DMS79 treated with DMSO at 0.1 percent for 48 hours (cell line): ENCODE measurements at places on chromosomes 13 and 19.

GRCh38 chr13:18964942-18965341 lies 216.7 kb downstream of the TUBA3C start:
- no peak for DNase-seq

DNA sequence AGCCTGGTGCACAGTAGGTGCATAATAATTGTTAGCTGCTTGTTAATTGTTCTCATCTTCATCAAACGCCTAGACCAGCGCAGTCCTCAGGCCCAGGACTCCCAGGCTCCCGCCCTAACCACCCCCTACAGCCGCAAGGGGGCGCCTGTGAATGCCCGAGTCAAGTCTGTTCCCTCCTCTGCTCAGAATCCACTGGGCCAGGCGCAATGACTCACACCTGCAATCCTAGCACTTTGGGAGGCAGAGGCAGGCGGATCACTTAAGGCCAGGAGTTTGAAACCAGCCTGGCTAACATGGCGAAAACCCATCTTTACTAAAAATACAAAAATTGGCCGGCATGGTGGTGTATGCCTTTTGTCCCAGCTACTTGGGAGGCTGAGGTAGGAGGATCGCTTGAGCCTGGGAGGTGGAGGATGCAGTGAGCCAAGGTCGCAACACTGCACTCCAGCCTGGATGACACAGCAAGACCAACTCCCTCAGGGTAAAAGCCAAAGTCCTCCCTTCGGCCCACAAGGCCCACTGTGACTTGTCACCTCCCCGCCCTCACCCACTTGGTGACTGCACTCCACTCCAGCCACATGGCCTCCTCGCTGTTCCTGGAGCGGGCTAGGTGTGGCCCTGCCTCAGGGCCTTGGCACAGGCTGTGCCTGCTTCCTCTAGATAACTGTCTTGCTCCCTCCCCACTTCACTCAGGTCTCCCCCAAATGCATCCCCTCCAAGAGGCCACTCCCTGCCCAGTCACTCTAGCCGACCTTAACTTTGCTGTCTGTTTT lies 9.1 kb downstream of the ZNF653 start:
- DNase-seq = no peak

DNA sequence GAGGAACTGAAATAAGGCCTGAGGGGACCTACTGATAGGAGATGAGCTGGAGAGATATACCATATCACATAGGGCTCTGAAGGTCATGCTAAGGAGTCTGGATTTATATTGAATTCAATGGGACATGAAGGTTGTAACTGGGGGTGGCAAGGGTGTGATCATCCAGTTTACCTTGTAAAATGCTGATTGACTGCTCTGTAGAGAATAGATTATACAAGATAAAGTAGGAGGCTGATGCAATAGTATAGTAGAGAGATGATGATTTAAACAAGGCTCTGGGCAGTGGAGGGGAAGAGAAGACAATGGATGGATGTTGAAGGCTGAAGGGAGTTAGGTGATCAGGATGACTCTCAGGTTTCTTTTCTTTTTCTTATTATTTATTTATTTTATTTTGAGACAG lies 18.0 kb upstream of the PAN3 start:
- DNase-seq = no peak

GRCh38 chr13:60318186-60318585 lies 78.8 kb upstream of the TDRD3 start:
- no peak for DNase-seq

DNA sequence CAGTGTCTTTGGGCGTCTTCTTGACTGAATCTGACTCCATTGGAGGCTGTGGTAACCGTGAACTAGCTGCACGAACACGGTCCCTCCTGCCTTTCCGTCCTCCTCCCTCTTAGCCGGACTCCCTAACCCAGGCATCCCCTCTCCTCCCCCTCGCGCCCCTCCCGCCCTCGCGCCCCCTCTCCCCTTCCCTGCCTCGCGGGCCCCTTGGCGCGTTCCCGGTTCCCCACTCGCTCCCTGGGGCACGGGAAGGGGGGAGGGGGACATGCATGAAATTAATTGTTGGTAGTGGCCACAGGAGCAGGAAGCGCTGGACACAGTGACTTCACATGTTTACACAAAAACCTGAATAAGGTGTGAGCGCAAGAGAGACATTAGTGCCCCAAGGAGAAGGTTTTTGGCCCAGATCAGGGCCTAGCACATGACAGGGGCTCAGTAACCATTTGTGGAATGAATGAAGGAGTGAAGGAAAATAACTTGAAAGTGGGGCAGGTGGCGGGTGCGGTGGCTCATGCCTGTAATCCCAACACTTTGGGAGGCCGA lies 279 bp downstream of the DMRTC2 start:
- no peak for DNase-seq

GRCh38 chr13:109743706-109744453 lies 42.5 kb downstream of the IRS2 start:
- no peak for DNase-seq

GRCh38 chr13:72970301-72970880 lies 88.4 kb upstream of the KLF5 start:
- no peak for DNase-seq

GRCh38 chr13:21675095-21675991 lies 4.5 kb downstream of the FGF9 start:
- peak; percentile 38 for DNase-seq

DNA sequence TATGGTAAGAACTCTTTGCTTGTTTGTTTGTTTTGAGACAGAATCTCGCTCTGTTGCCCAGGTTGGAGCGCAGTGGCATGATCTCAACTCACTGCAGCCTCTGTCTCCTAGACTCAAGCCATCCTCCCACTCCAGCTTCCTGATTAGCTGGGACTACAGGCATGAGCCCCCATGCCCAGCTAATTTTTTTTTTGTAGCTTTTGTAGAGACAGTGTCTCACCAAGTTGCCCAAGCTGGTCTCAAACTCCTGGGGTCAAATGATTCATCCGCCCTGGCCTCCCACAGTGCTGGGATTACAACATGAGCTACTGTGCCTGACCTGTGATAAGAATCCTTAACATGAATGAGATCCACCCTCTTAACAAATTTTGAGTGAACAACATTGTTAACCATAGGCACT lies 183.9 kb upstream of the TSHZ3 start:
- DNase-seq = no peak

GRCh38 chr19:2517881-2518601 lies 42.1 kb downstream of the GADD45B start:
- no peak for DNase-seq

- DNase-seq = peak; percentile 9
Measured at GRCh38 chr19:50669302-50670101, 20.3 kb downstream of the C19orf81 start.

DNA sequence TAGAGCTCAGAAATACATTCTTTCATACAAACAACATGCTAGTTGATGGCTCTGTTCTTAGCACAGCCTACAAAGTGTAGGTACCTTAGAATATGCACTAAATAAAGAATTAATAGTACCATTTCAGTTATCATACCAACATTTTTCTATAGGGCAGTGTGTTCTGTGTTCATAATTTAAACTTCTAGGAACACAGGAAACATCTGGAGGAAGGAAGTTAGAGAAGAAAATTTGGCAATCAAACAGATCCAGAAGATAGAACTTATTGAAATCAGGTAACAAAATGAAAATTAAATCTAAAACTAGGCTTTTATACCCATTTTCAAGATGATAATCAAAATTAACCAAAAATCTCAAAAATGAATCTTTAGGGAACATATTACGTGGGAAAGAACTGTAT lies 527.5 kb downstream of the DCT start:
- DNase-seq = no peak

- DNase-seq = no peak
Measured at GRCh38 chr13:66402066-66402465, 828.1 kb downstream of the PCDH9 start.

- no peak for DNase-seq
Measured at GRCh38 chr13:24276861-24277260, 32.5 kb upstream of the C1QTNF9 start.

DNA sequence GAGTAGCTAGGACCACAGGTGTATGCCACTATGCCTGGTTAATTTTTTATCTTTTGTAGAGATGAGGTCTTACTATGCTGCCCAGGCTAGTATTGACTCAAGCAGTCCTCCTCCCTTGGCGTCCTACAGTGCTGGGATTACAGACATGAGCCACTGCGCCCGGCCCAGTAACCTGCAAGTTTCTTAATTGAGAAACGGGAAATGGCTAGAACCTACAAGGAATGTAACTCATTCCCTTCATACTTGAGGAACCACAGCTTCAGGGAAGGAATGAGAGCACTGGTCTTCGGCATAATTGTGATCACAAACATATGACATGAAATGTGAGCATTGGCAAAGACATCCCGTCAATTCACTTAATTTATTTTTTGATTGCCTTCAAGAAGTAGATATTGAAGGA lies 157.0 kb downstream of the KLF5 start:
- DNase-seq = no peak

DNA sequence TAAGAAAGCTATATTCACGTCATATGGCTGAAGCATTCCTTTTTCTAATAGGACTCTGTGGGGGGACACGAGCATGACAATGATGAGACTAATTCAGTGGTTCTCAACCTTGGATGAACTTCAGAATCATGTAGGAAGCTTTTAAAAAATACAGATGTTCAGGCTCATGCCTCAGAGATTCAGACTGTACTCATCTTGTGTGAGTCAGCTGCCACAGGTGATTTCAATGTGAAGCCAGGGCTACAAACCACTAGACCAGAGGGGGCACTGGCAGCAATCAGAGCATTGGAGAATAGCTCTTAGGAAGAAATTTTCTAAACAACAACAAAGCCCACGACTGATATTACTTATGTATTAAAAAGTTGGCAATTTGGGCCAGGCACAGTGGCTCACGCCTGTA lies 91.7 kb downstream of the SERP2 start:
- no peak for DNase-seq

DNA sequence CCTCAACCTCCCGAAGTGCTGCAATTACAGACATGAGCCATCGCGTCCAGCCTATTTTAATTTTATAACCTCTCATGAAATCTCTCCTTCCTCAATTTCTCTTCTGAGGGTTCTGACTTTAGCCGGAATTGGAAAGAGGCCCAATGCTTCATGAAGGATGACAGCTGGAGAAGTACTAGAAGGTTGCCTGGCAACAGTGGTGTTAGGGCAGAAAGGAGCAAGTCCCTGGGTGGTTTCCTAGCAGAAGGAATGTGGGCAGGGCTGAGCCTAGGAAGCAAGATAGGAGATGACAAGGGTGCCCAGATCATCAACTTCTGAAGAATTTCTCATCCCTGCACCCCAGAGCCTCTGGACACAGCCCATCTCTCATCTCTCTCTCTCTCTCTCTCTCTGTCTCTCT lies 25.8 kb downstream of the CACNG6 start:
- DNase-seq = peak; percentile 91

- peak; percentile 91 for DNase-seq
Measured at GRCh38 chr13:35499196-35499662, 22.7 kb upstream of the MAB21L1 start.

DNA sequence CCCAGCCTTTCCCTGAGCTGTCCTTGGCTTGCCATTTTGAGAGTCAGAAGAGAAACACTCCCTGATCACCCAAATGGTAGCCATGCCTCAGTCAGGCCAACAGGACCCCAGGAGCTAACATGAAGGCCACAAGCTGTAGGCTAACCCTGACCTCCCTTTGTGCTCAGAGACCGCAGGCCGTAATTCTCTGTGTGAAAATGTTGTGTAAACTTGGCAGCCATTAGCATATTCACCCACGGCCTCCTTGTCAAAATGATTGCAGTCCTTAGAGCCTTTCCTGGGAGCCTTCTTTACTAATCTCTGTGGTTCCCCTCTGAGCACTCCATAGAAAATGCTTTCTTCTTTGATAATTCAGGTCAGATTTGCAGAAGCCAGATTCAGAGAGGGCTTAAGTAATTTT lies 418.9 kb downstream of the COG6 start:
- no peak for DNase-seq

DNA sequence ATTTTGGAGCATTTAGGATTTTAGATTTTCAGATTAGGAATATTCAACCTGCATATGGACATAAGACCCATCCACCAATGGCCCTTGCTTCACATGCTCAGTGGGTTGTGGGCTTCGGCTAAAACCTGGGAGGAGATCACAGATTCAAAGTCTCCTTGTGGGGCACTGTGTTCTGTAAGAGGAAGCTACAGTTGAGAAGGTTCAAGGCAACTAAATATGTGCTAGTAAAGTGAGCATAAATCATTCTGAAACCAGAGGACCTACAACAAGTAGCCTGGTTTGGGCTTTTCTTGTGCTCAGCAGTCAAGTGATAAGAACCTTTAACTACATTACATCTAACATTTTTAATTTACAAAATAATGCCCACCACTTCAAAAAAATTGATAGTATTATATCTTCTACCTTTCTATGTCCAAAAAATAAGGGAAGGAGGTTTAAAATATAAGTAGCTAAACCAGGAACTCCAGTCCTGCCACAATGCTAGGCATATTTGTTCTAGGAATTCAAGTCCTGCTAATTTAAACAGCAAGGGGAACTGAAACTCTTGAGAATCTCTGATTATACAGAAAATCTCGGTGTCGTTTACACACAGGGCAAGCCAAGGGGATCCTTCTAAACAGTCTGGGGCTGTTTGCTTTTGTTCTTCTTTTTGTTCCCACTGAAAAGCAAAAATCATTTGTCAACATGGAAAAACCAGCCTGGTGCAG lies 36.6 kb downstream of the FOXO1 start:
- DNase-seq = no peak

GRCh38 chr13:45406421-45406820 lies 11.8 kb downstream of the SLC25A30 start:
- DNase-seq = no peak

- no peak for DNase-seq
Measured at GRCh38 chr13:67632590-67632989, 402.5 kb upstream of the PCDH9 start.

- DNase-seq = no peak
Measured at GRCh38 chr13:95955255-95955654, 97.9 kb downstream of the UGGT2 start.

DNA sequence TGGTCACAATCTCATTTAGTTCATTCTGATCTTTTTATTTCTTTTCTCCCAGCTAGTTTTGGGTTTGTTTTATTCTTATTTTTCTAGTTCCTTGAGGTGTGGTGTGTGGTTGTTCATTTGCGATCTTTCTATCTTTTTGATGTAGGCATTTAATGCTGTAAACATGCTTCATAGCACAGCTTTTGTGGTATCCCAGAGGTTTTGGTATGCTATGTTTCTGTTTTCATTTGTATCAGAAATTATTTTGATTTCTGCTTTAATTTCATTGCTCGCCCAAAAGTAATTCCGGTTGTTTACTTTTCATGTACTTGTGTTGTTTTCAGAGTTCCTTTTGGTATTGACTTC lies 12.6 kb downstream of the DNAJC3 start:
- DNase-seq = no peak

- no peak for DNase-seq
Measured at GRCh38 chr19:44742330-44743061, 6.0 kb upstream of the BCL3 start.

GRCh38 chr19:35879770-35880317 lies 11.5 kb downstream of the APLP1 start:
- DNase-seq = no peak

- no peak for DNase-seq
Measured at GRCh38 chr19:51081476-51081875, 1.2 kb downstream of the KLK14 start.
